ENCODE measurements at places on chromosomes 6 and 20. TPM values are rescaled to one million over a fixed set of nuclear protein-coding genes. Genes with fewer than 3 reads are reported as not detected.

- no peak for DNase-seq
Measured at GRCh38 chr6:14943116-14943515, 302.8 kb upstream of the JARID2 start.

DNA sequence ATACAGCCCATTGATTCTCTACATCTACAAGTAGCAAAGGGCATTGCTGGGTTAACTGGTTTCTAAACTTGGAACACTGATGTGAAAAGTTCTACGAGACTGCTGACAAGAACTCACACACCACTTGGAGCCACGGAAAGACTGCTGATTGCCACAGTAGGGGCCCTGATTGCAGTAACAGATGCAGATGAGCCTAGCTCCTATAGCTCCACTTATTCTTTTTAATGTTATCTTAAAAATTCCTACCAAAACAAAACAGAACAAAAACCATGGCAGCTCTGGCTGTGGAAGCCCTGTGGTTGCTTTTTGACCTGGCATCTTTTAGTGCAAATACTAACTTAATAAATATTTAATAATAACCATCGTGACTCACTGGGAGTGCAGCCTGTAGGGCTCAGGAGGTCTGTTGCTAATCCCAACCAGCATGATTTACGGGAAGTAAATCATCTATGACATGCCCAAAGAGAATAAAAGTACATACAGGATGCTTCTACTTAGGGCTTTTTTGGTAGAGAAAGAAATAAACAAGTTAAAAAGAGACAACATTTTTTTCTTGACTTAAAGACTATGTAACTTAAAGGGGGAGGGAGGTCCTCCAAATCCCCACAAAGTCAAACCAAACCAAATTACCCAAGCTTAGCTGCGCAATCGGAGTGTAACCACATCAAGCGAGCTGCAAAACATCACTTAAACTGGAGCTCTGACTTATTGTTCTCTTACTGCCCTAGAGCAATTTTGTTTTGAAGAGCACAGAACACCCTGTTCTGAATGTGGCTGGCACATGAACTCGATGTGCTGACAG lies 87.2 kb downstream of the FKBP5 start:
- peak; percentile 72 for DNase-seq

SIGLEC1 gene
- total RNA-seq, result 1.3 TPM

GRCh38 chr6:42190554-42191183 lies 4.1 kb downstream of the GUCA1B start:
- peak; percentile 89 for DNase-seq

- DNase-seq, result no peak
Measured at GRCh38 chr20:37327748-37328147, 18.2 kb upstream of the SRC start.

- DNase-seq, result no peak
Measured at GRCh38 chr6:38631186-38631783, 8.4 kb downstream of the BTBD9 start.

- no peak for DNase-seq
Measured at GRCh38 chr20:14782731-14783130, 445.3 kb upstream of the FLRT3 start.

- DNase-seq, result no peak
Measured at GRCh38 chr6:17132967-17133366, 31.1 kb downstream of the STMND1 start.

DNA sequence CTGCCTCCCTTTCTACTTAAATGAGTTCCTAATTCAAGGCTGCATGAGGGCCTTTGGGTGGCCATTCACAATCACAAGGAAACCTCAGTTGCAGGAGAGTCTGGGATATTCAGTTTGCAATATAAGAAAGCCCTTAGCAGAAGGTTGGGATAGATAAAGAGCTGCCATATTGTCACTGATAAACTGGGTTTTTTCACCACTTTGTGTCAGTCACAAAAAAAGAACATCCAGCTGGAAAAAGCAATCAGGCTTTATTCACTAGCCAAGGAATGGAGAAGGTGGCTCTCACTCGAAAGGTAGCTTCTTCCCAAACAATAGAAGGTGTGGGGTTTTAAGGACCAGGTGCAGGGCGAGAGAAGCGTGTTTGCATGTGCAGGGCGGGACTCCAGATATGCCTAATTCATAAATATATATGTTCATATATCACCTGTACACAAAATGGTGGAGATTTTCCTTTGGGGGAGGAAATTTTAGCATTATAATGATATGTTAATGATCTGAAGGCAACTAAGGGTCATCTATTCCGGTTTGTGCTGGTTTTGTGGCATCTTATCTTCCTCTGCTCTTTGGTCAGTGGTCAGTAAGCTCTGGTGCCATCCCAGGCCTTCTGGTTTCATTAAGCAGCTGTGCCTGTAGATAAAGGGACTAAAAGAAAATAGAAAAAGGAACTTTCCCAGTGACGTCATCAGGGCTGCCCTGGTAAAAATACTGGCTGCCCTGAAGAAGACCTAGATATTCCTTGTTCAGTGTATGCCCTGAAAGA lies 97.1 kb upstream of the IYD start:
- peak; percentile 54 for DNase-seq

ADGRF1 gene
- not detected for total RNA-seq

CEP57L1 gene
- 25.3 TPM for total RNA-seq

CTAGE9 gene
- total RNA-seq, result not detected

HLA-G gene
- not detected for total RNA-seq

DNA sequence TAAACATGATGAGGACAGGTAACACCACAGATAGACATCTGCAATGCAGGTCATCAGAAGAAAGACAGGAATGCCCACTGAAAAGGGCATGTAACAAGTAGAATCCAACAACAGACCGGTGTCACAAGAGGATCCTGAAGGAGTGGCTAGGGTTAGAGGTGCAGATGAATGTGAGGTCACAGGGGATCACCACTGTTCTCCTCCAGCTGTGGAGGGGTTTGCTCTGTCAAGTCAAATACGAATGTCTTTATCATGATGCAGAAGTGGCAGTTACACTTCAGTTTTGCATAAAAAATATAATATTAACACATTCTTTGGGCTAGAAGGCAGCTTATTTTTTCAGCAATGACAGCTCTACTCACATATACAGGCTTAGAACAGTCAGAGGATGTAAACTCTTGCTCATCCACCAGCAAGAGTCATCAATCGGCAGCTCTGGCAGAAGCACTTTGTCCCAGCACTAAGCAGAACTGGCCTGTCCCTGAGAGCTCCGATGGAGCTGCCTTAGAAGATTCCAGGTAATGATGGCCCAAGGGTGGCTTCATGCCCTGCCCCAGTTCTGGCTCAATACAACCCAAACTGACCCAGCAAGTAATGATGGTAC lies 130.4 kb upstream of the TRAF3IP2 start:
- no peak for DNase-seq

COL9A1 gene
- not detected for total RNA-seq

DNMT3B gene
- total RNA-seq, result 1.5 TPM
